ENCODE measurements at places on chromosomes 2 and 18. TPM values are rescaled to one million over a fixed set of nuclear protein-coding genes. Genes with fewer than 3 reads are reported as not detected.
A peak's percentile ranks its signal among the peaks of the same experiment; 100 is the strongest.

Gene BCL2L11
- total RNA-seq = 31.7 TPM

DNA sequence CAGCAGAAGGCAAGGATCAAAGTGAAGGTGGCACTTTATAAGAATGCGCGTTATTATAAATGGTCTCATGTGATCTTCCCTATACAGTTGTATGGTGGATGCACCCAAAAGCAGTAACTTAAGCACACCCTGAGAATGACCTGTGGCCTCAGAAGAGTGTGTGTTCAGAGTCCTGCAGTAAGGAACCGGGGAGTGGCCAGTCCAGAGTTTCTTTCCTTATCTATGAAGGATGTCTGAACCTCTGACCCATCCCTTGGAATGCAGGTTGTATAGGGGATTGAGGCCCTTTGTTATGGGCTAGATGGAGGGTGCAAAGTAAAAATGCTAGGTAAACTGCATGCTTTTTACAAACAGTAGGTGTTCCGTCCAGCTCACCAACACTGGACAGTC, 43.6 kb upstream of the ANKRD44 start:
- H3K4me1 ChIP-seq = no peaks in the 10 kb centered on the region
- H3K4me3 ChIP-seq = no peak overlapping the region

DNA sequence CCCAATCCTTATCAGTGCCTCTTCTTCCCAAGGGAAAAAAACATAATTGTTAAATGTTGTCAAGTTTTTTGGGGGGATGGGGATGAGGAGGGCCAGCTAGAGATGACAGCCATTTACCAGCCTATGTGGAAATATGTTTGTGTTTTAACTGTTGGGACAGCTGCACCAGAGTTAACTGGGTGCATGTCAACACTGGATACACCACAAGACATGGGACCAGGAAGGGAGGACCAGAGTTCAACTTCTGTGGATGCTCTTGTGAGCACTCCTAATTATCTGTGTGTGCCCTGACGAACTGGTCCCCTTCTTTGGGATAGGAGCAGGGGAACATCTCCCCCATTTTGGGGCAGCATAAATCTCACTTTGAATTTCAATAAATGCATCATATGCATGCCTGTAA, 66.1 kb upstream of the FZD5 start:
- no peaks in the 10 kb centered on the region for H3K4me1 ChIP-seq
- H3K27ac ChIP-seq = no peak overlapping the region

DNA sequence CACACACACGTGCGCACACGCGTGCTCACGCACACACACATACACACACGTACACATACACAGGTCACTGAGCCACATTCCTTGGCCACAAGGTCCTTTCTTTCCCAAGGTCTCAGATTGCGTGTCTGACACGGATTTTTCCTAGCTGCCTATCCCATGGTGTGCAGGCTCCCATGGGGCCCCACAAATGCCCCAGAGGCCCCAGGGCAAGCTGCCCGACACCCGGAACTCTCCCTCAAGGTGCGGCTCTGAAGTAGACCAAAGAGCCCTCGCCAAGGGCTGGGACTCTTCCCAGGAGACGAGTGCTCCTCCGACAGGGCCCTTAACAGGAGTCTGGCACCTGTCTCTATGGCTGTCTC, 46.7 kb downstream of the SDC1 start:
- H3K36me3 ChIP-seq = no peaks in the 10 kb centered on the region
- no peak overlapping the region for H3K4me3 ChIP-seq
- H3K27me3 ChIP-seq = no peaks in the 10 kb centered on the region
- H3K4me1 ChIP-seq = no peaks in the 10 kb centered on the region
- DNase-seq = no peak
- H3K27ac ChIP-seq = no peak overlapping the region

GRCh38 chr2:180739070-180739469, 241.3 kb upstream of the UBE2E3 start:
- H3K27me3 ChIP-seq = no peaks in the 10 kb centered on the region
- no peaks in the 10 kb centered on the region for H3K36me3 ChIP-seq
- no peak overlapping the region for H3K4me3 ChIP-seq
- H3K4me1 ChIP-seq = no peaks in the 10 kb centered on the region
- no peak for DNase-seq
- H3K27ac ChIP-seq = no peak overlapping the region

DNA sequence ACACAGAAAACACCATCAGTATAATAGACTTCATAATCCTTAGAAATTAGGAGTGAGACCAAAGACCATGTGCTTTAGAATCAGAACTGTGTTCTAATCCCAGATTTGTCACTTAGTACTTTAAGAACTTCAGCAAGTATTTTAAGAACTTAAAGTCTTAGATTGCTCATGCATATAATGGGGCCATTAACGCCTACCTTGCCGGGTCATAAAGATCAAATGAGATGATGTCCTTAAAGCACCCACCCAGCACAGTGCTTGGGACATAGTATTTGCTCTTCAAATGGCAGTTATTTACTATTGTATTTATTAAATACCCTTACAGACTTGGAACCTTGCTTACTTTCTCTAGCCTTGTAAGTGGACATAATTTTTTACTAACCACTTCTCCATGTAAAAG, 156.1 kb downstream of the GREB1L start:
- H3K4me1 ChIP-seq = no peaks in the 10 kb centered on the region
- H3K4me3 ChIP-seq = no peak overlapping the region
- H3K27ac ChIP-seq = no peak overlapping the region
- no peak for DNase-seq
- no peaks in the 10 kb centered on the region for H3K36me3 ChIP-seq

DNA sequence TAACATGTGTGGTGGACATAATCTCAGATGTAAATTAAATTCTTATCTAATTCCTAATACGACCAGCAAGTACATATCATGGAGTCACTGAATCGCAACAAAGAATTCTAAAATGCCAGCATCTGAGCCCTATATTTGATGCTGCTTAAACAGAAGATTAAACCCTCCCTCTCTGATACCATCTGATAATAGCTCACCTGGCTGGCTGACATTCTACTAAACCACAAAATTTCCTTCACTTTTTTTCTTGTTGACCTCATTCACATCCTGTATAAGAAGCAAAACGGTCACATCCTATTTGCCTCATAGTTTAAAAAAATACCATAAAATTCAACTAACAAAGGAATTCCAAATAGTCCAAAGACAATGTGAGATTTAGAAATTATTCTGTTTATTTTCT, 371.6 kb upstream of the SLC8A1 start:
- DNase-seq = no peak
- H3K27me3 ChIP-seq = no peaks in the 10 kb centered on the region
- no peaks in the 10 kb centered on the region for H3K4me1 ChIP-seq
- no peaks in the 10 kb centered on the region for H3K36me3 ChIP-seq
- H3K4me3 ChIP-seq = no peak overlapping the region
- H3K27ac ChIP-seq = no peak overlapping the region

- peak overlapping the region; percentile 32 for H3K27ac ChIP-seq
- DNase-seq = no peak
- no peaks in the 10 kb centered on the region for H3K4me1 ChIP-seq
- H3K36me3 ChIP-seq = no peaks in the 10 kb centered on the region
- peak overlapping the region; percentile 23 for H3K4me3 ChIP-seq
- H3K27me3 ChIP-seq = peaks cover 50% of the 10 kb centered on the region
These were observed 786 bp upstream of the TMEM200C start for GRCh38 chr18:5895876-5896740.

Gene TMEM237
- 4.5 TPM for total RNA-seq

Gene CDH20
- total RNA-seq = not detected

DNA sequence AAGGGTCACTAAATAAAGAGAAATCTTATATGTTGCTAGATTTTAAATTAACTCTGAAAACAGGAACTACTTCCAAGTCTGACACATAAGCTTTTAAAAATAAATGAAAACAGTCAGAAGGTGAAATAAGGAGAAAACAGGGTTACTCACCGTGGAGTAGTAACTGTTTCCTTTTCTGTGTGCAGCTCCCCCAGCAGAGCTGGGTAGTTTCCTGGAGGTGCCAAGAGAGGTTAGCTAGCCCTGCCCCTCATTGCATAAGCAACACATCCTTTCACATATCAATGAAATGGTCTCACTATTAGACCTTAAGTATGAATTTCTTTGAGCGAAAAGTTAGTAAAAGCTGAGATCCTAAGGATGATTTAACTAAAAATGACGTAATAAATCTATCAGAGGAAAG, 54.0 kb upstream of the GPR75 start:
- no peaks in the 10 kb centered on the region for H3K36me3 ChIP-seq
- no peaks in the 10 kb centered on the region for H3K27me3 ChIP-seq
- DNase-seq = no peak
- H3K27ac ChIP-seq = no peak overlapping the region
- no peaks in the 10 kb centered on the region for H3K4me1 ChIP-seq
- H3K4me3 ChIP-seq = no peak overlapping the region

- DNase-seq = no peak
- no peak overlapping the region for H3K4me3 ChIP-seq
- peaks cover 6% of the 10 kb centered on the region for H3K36me3 ChIP-seq
- H3K27ac ChIP-seq = no peak overlapping the region
- no peaks in the 10 kb centered on the region for H3K27me3 ChIP-seq
These were observed 13.1 kb downstream of the NDUFB3 start for GRCh38 chr2:201084863-201085262.

DNA sequence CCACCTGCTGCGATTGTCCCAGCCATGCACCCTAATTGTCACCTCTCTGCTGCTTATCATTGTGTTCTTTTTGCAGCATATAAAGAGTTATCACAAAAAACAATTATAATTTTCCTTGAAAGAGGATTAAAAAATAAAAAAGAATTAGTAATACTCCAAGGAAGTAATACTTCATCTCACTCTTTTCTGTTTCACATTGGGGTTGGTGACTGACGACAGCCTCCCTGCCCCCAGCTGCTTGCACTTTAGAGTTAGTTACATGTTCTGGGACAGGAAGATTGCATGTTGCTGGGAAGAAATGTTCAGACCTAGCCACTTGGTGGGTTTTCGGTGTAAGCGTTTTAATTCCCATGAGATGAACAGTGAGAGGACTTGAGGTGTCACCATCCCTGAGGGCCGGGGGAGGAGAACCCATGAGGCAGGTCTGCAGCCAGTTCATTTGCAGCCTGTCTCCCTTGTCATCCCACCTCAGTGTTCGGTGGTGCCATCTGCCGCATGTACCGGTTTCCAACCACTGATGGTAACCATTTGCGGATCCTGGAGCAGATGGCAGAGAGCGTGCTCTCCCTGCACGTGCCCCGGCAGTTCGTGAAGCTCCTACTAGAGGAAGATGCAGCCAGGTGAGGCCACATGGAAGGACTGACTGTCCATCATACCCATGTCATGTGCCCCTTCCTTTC, 69.1 kb downstream of the COA5 start:
- no peaks in the 10 kb centered on the region for H3K4me1 ChIP-seq
- H3K27me3 ChIP-seq = no peaks in the 10 kb centered on the region
- H3K4me3 ChIP-seq = no peak overlapping the region
- DNase-seq = no peak
- no peak overlapping the region for H3K27ac ChIP-seq
- H3K36me3 ChIP-seq = peaks cover 6% of the 10 kb centered on the region

DNA sequence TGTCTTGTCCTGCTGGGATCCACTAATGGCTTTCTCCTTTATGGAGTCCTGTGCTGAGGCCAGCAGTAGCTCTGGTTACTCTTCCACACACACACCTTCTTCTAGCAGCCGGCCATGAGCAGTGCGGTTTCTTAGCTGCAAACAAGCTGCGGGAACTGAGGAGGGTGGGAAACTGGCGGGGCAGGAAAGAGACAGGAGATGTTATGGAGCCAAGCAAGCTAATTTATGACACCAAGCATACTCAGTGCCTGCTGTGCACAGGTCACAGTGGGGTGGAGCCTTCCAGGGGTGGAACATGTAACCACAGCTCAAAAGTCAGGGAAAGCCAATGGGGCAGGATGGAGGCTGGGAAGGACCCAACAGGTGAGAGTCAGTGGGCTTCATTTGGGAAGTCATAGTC, 180.8 kb downstream of the FAM210A start:
- H3K4me1 ChIP-seq = peaks cover 8% of the 10 kb centered on the region
- H3K4me3 ChIP-seq = no peak overlapping the region
- peak; percentile 19 for DNase-seq
- H3K27me3 ChIP-seq = no peaks in the 10 kb centered on the region

GRCh38 chr2:215522237-215522636, 86.4 kb upstream of the FN1 start:
- H3K4me3 ChIP-seq = no peak overlapping the region
- no peak overlapping the region for H3K27ac ChIP-seq
- no peaks in the 10 kb centered on the region for H3K4me1 ChIP-seq
- no peaks in the 10 kb centered on the region for H3K36me3 ChIP-seq
- DNase-seq = no peak
- H3K27me3 ChIP-seq = no peaks in the 10 kb centered on the region

Gene CHN1
- 2.8 TPM for total RNA-seq

Gene UGT1A3
- total RNA-seq = 1.9 TPM

Gene DOK6
- total RNA-seq = 0.59 TPM

DNA sequence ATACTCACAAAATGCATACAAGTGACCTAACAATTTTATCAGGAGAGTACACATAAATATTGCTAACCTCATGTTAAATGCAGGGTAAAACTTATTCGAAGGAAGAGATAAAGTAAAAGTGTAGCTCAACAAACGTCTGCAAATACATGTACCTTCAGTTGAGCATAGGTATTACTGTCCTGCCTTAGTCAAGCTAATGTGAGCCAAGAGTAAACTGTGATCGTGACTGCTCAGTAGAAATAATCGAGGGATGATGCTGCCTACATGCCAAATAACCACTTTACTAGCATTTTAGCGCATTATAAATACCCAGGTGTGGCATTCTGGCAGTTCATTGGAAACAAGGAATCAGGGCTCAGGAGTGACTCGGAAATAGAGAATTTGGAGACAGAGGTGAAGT, 779.5 kb downstream of the SOCS6 start:
- DNase-seq = no peak
- H3K4me1 ChIP-seq = no peaks in the 10 kb centered on the region
- H3K36me3 ChIP-seq = no peaks in the 10 kb centered on the region
- no peak overlapping the region for H3K27ac ChIP-seq

GRCh38 chr18:32319084-32319483, 129.2 kb downstream of the MEP1B start:
- H3K4me3 ChIP-seq = no peak overlapping the region
- DNase-seq = no peak
- H3K27me3 ChIP-seq = no peaks in the 10 kb centered on the region
- H3K36me3 ChIP-seq = no peaks in the 10 kb centered on the region

Gene IL36RN
- not detected for total RNA-seq

- H3K27ac ChIP-seq = no peak overlapping the region
- H3K4me1 ChIP-seq = no peaks in the 10 kb centered on the region
- no peak for DNase-seq
- H3K4me3 ChIP-seq = no peak overlapping the region
- H3K36me3 ChIP-seq = no peaks in the 10 kb centered on the region
These were observed 458.7 kb upstream of the CNTNAP5 start for GRCh38 chr2:123566291-123566946.

DNA sequence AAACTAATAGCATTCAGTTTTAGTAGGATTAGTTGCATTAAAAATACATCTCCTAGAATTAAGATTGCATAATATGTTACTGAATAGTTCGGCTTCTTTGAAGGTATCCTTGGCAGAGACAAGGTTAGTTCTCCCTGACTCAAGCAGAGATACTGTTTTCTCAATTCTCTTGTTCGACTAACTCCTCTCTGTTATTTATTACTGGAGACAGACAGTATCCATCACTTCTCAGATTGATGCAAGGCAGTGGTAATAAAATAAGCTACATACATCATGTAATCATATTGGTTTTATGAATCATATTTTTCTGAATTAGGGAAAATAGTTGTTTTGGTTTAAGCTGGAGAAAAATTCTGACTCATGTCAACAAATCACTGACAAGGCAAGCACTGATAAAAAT, 134.8 kb downstream of the SLC8A1 start:
- no peaks in the 10 kb centered on the region for H3K27me3 ChIP-seq
- H3K27ac ChIP-seq = no peak overlapping the region
- DNase-seq = no peak
- H3K4me3 ChIP-seq = no peak overlapping the region

- H3K4me3 ChIP-seq = peak overlapping the region; percentile 41
- H3K27ac ChIP-seq = no peak overlapping the region
- DNase-seq = no peak
- no peaks in the 10 kb centered on the region for H3K36me3 ChIP-seq
- H3K4me1 ChIP-seq = peaks cover 7% of the 10 kb centered on the region
These were observed 70.8 kb upstream of the SLC1A4 start for GRCh38 chr2:64918220-64918886.

All from colonic mucosa (tissue), 4 donors.